ENCODE measurements at places on chromosomes 4 and X.

- DNase-seq: no peak
Measured at GRCh38 chrX:13939741-13940597, 89.7 kb downstream of the GEMIN8 start.

GRCh38 chr4:73617256-73617655, 3.0 kb downstream of the RASSF6 start:
- DNase-seq: no peak

DNA sequence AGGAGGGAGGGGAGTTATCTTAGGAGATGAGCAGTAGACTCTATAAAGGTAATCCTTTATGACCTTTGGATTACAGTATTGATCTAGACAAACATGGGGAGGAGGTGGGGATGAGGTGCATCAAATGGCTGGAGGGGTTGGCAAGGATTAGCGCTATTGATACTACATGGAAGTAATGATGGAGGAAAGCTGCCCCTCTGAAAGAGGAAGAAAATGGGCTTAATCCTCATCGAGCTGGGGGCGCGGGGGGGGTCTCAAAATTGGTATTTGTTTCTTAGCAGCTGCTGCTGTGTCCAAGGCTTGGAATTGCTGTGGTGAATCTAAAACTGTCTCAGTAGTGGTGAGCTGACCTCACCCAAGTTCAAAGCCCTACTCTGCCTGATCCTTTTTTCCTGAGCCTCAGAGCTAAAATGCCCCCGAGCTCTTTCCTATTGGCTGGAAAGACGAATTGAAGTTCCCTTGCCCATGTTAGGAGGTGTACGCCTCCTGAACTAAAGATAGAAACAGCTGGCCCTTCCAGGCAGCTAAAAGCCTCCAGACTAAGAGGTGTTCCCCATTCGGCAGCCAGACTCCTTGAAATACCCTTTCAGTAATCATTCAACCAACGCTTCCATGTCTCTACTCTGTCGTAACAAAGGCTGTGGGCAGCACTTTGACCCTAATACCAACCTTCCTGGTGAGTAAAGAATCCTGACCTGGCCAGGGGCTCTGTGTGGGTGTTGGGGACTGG, at the start of gene ITGB1BP2:
ITGB1BP2 (plus strand) TSS at position 556 of the 730 bp plus-strand sequence; CDS start at position 613, 57 bp downstream.
- DNase-seq: no peak

DNA sequence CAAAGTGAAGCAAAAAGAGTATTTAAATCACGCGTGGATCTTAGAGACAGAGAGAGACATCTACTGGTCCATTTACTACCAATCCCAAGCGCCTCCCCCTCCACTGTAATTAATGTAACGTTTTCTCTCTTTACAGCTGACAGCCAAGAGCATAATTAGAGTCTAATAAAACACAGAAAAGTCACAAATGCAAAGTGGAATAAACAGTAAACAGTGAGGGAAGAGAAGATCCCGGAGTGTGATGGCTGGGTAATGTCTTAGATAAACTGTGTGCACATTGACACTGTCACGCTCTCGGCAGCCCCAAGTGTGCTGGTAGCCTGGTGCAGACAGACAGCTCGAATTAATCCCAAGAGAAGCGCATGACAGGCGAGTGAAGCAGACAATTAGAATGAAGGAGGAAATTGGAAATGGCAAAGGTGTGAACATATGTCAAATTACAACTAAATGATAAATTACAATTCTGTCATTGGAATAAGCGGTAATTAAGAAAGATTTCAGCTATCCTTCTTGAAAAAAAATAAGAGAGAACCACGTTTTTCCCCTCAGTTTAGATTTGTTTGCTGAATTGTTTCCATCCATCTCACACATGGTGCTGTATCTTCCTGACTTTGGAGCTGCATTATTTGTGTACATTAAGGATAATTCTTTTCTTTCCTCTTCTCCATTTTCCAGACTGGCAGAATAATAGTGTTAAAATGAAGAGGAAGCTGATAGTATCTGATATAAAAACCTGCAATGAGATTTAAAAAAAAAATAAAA, 100.1 kb downstream of the CXXC4 start:
- no peak for DNase-seq

DNA sequence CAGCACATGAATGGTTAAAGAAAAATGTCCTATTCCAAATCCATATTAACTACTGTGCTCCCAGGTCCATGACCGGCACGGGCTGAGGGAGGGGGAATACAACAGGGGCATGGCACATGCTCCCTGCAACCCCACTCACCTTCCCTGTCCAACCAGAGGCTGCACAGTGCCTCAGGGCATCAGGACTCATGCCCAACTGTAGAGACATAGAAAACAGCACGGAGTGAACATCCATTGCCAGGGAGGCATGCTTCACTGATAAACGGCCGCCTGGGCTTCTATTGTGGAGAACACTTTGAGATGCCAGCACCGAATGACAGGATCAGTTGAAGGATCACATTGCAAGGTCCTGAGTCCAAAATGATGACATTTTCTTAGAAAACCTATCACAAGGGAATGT, 140.6 kb downstream of the STK32B start:
- DNase-seq: no peak

DNA sequence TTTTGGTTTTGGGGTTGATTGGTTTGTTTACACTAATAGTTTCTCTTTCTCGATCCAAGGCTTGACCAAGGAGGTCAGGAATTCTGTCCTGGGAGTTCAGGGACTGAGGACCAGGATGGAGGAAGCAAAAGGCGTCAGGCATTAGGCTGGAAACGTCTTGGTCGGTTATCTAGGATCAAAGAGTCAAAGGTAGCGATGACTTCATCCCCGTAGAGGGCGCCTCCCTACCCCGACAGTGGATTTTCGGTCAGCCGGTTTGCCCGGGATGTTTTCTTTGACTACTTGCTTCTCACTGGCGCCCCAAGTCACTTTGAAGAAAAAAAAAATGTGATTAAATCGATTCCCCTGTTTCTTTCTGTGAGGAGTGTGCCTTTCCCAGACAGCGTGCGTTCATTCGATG, 980 bp upstream of the FHDC1 start:
- peak; percentile 45 for DNase-seq

DNA sequence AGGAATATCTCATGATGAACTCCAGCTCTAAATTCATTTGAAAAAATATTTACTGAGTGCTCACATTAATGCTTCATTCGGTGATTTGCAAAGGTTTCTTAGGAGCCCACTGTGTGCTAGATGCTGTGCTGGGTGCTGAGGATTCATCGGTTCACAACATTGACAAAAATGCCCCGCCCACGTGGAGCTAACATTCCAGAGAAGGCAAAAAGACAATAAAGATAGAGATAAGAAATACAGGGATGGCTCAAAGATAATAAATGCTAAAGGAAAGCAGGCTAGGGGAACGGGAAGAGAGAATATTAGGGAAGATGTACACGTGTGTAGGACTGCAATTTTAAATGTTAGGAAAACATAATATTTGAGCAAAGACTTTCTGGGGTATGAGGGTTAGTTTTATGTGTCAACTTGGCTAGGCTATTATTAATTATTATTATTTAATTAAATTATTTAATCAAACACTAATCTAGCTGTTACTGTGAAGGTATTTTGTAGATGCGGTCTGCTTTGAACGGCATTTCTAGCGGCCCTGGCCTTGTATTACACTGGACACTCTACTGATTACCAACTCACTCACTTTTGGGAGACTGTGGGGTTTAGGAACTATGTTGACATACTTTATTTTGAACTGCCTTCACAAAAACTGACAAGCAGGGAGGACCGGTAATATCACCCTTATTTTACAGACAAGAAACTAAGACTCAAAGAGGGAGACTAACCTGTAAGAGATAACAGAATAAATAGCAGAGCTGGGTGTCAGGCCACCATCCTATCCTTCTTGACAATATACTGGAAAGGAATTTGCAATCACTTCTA, 61.9 kb upstream of the IRF2 start:
- DNase-seq: no peak

DNA sequence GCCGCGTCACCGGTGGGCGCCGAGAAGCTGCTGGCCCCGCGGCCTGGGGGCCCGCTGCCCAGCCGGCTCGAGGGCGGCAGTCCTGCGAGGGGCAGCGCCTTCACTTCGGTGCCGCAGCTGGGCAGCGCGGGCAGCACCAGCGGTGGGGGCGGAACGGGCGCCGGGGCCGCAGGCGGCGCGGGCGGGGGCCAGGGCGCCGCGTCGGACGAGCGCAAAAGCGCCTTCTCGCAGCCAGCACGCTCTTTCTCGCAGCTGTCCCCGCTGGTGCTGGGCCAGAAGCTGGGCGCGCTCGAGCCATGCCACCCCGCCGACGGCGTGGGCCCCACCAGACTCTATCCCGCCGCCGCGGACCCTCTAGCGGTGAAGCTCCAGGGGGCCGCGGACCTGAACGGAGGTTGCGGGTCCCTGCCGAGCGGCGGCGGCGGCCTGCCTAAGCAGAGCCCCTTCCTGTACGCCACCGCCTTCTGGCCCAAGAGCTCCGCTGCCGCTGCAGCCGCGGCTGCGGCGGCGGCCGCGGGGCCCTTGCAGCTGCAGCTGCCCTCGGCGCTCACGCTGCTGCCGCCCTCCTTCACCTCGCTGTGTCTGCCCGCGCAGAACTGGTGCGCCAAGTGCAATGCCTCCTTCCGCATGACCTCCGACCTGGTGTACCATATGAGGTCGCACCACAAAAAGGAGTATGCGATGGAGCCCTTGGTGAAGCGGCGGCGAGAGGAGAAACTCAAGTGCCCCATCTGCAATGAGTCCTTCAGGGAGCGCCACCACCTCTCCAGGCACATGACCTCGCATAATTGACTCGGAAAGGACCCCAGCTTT, 5.6 kb downstream of the PRDM8 start:
- DNase-seq: peak; percentile 63

- DNase-seq: no peak
Measured at GRCh38 chrX:113330416-113330815, 489.8 kb upstream of the AMOT start.

- no peak for DNase-seq
Measured at GRCh38 chr4:39367166-39367565, 1.0 kb upstream of the RFC1 start.

DNA sequence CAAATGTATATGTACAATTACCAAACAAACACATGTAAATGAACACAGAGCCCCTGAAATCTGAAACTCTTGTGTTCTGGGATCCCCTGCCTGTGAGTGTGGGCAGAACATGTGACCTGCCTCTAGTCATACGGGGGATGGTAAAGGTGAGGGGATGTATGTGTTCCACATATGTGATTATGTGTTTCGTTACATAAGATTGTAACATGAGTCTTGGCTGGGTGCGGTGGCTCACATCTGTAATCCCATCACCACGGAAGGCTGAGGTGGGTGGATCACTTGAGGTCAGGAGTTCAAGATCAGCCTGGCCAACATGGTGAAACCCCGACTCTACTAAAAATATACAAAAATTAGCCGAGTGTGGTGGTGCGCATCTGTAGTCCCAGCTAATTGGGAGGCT, 37.1 kb upstream of the SLC2A9 start:
- no peak for DNase-seq

GRCh38 chr4:1244081-1244977, 4.6 kb downstream of the CTBP1 start:
- DNase-seq: no peak

DNA sequence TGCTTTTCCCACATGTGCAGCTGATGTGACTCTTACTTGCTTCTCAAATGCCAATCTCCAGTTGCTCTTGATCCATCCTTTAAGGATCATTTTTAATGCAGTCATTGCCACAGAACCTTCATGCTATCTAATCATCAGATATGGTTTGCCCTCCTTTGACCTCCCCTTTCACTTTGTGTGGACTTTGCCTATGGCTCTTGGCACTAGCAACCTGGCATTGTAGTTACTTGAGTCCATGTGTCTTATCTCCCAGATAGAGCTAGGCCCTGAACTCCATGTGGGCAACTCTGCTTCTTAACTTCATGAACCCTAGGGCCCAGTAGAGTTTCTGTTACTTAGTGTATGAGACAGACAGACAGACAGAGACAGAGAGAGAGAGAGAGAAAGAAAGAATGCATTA, 41.6 kb downstream of the MTM1 start:
- DNase-seq: no peak

DNA sequence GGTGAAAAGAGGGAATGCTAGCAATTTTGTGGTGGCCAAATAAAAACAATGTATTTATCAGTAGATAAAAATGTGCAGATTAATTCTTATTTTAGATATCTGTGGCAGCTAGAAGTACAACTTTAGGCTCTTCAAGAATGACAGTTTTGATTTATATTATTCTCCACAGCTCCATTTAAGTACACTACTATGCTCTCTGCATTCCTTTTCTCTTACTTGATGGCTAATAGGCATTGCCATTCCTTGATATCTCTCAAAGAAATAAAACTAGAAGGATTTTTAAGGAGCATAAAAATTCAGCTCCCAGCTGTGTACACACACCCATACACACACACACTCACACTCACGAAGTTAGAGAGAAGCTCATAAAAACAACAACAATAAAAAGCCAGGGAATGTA, 59.4 kb upstream of the H2AZ1 start:
- DNase-seq: no peak

- no peak for DNase-seq
Measured at GRCh38 chr4:12286351-12286750, 857.7 kb upstream of the HS3ST1 start.

DNA sequence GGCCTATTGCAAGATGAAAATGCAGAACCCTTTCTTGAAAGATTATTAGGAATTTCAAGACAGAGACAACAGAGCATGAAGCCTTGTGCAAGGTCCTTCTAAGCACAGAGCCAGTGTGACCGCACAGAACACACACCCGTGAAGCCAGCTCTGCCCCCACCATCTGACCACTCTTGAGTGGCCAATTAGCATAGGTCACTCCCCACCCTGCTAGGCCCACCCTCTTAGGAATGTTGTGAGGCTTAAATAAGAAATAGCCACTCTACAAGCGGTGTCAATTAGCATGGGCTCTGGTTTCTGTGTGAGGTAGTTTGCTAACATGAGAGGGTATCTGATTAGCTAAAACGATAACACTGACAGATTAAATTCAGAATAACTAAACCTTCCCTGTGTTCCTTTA, 152.9 kb downstream of the PTTG2 start:
- DNase-seq: no peak

- peak; percentile 21 for DNase-seq
Measured at GRCh38 chr4:5280828-5281227, 229.5 kb downstream of the STK32B start.

DNA sequence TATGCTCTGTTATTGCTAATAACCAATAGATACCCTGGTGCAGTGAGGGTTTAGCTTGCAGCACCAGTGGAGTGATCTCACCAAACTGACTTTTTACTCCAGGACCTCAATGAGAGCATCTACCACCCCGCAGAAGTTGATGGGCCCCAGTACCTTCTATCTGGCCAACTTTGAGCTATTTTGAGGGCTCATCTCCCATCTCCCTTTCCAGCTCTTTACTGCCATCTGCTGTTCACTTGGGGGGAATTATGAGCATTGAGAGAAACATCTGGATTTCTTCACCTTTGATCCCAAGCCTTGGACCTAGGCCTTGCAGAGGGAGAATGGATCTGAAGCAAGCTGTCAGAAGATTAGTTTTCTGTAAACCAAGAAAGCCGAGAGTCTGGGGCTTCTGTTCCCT, 143.6 kb downstream of the TMEM164 start:
- DNase-seq: peak; percentile 29

All from activated CD4-positive, alpha-beta T cell treated with anti-CD3 and anti-CD28 coated beads for 48 hours (primary cell).